ENCODE measurements at places on chromosomes 7 and 10.

- no peak for DNase-seq
Measured at GRCh38 chr7:23220690-23221305, 25.8 kb upstream of the GPNMB start.

DNA sequence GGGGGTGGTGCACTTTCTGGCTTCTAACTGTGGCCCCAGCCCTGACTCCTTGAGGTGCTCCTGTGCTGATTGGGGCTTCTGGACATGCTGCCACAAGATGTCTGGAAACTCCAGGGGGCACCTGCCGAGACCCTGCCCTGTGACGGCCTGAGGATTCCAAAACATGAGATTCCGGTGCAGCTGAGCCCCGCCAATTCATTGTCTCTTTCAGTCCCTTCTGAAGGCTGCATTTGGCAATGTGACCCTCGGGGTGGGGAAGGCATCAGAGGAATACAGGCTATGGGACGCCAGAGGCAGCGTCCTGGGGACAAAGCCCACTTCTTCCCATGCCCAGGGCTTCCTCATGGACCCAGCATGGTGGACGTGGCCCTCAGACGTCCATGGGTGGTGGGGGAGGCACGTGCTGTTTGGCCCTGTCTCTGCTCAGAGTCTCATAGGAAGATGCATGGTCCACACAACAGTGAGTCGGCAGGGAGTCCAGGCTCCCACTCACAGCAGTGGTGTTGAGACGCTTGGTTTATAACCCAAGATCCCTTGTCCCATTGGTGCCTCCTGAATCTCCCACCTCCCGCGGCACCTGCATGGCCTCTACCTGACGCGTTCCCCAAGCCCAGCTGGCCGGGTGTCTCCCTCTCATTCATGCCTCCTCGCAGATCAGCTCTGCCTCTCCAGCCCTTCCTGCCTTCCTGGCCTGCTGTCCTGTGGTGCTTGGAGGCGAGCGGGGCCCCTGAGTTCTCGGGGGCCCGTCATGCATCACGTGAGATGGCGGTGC lies 129.9 kb downstream of the WDR37 start:
- DNase-seq = no peak

- no peak for DNase-seq
Measured at GRCh38 chr10:121645696-121646095, 47.5 kb upstream of the FGFR2 start.

- DNase-seq = no peak
Measured at GRCh38 chr10:92042541-92042940, 119.0 kb downstream of the BTAF1 start.

Data from DMS53 (cell line).